ENCODE measurements at places on chromosomes 4 and X.

DNA sequence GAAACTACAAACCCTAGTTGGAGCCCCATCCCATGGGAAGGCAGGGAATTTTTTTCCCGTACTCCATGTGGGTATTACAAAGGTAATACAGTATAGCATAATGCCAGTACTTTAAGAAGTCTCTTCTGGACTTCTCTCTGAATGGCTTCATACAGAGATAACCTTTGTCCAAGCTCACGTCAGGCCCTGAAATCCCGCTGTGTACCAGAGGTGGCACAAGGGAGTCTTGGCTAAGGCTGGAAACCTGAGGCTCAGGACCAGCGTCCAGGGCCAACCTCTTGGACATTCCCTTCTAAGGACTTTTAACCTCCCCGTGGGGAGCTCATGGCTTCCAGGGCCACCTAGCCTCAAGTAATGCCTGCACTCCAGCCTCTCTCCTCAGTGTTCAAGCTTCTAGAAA is 338.9 kb upstream of the FAM241A start:
- DNase-seq, result no peak

GRCh38 chr4:174628191-174628590 is 105.9 kb upstream of the HPGD start:
- DNase-seq, result no peak

GRCh38 chr4:63786171-63786570 is 623.1 kb downstream of the TECRL start:
- no peak for DNase-seq

GRCh38 chrX:77937291-77937690 is 26.8 kb downstream of the ATP7A start:
- no peak for DNase-seq

DNA sequence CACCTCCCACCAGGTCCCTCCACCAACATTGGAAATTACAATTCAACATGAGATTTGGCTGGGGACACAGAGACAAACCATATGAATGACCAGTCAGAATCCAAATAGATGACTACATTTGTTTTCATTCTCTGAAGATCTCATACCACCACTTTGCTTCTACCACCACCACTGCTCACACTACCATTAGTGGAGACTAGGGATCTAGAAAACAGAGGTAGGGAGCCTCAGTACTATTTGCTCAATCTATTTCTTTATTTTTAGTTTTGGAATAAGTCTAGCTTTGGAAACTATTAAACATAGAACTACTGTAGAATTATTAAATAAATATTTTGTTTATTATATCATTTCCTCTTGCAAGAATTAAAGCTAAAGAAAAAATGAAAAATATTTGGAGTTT is 727.9 kb downstream of the CCSER1 start:
- no peak for DNase-seq

GRCh38 chrX:33324099-33324498 is 112.8 kb upstream of the DMD start:
- DNase-seq, result no peak

DNA sequence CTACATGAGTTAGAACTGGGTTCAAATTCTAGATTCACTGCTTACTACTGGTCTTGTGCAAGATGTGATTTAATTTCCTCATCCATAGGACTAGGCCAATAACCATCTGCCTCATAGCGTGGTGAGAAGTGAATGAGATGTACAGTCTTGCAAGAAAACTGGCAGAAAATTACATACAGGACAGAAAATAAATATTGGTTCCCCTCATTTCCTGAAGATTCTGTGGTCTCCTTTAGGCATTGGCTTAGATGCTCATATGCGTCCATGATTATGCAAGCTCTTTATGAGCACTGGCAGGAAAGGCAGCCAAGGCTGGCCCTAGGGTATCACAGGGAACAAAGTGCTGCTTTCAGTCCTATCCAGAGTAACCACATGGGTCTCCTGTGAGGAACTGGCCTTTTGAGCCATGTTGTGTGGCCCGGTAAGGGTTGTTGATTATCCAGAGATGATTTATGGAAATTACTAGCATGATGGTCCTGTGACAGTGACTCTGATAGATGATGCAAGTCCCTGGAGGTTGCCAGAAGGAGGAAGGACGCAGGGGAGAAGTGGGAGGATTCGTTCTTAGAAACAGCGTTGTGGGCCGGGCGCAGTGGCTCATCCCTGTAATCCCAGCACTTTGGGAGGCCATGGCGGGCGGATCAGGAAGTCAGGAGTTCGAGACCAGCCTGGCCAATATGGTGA is 9.9 kb upstream of the MOB1B start:
- no peak for DNase-seq

GRCh38 chrX:13901354-13901753 is 84.5 kb upstream of the GPM6B start:
- no peak for DNase-seq

Measured in H54 (cell line).